Suppressor macrophage (primary cell): ENCODE measurements at places on chromosomes 3 and 15.
A peak's percentile ranks its signal among the peaks of the same experiment; 100 is the strongest.

DNA sequence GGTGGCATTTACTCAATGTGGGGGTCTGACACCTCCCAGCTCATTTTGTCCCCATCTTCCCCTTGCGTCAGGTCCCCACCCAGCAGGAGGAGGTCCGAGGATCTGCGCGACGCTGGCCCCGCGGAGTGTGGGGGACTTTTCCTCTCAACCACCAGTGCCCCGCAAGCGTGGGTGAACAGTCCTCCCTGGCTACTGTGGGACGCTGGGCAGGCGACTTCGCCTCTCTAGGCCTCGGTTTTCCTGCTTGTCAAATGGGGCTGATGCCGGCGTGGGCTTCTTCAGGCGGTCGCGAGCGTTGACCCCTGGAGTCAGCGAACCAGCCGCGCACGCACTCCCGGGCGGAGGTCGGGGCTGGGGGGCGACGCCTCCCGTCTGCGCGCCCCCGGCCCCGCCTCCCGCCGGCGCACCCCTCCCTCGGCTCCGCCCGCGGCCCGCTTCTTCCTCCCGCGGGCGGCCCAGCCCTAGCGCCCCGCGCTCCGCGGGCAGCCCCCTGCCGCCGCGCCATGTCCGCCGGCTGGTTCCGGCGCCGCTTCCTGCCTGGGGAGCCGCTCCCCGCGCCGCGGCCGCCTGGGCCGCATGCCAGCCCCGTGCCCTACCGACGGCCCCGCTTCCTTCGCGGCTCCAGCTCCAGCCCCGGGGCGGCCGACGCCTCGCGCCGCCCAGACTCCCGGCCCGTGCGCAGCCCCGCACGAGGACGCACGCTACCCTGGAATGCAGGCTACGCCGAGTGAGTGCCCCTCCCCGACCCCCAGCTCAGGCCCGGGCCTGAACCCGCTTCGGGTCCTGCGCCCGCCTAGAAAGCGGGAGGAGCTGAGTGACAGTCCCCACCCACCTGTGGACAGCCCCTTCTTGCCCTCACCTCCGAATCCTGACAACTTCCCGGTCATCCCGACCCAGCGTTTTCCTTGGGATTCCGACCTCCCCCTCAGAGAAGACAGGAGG, at the start of gene PPM1M:
Gene PPM1M (plus strand): TSS at position 438 of the 942 bp plus-strand sequence. CDS start 66 bp downstream, at position 504.
- peak; percentile 72 for DNase-seq

GRCh38 chr3:124800511-124801258, 70.4 kb downstream of the UMPS start:
- no peak for DNase-seq

- no peak for DNase-seq
Measured at GRCh38 chr15:74995779-74996765, 709 bp downstream of the SCAMP5 start.

DNA sequence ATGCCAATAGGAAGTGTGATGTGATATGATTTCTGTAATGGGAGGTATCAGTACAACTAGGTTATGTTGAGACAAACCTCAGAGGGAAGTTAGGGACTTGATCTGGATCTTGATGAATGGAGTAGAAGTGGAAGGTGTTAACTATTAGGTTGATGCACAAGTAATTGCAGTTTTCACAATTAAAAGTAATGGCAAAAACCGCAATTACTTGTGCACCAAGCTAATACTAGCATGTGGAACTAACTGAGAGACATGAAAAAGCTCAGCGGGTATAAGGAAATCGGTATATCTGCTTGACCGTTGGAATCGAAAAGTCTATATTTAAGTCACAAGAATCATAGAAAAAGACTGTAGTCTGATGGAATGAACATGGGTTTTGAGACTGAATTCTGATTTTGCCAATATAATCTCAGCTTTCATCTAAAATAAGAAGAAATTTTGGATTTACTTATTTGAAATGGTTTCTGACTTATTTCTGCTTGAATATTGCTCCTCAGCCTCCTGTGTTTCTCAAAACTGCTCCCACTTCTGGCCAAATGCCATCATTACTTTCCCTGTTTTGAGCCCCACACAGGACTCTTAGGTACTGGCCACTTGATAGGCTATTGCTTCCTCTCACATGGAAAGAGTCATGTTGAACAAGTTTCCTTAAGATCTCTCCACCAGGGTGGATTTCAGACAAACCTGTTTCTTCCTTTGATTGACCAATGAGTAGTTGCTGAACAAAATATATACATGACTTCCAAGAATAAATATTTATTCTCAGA, 271.5 kb upstream of the COL8A1 start:
- DNase-seq, result no peak

GRCh38 chr15:35667908-35668307, 121.9 kb upstream of the DPH6 start:
- DNase-seq, result no peak
